ENCODE measurements at places on chromosomes 3 and 15.

DNA sequence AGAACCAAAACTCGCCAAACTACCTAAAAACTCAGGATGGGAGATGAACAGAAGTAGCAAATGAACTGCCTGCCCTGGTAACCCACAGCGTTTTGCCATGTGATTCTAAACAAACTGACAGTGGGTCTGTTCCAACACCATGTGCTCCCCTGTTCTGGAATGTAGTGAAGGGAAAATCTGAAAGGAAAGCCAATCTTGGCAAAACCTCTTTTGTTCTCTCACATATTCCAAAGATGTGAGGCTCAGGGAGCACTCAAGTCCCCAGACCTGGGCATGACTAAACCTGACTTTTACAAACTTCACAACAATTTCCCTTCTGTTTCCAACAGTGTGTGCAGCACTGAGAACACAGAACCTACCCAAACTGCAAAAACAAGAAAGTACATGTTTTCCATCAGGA lies 116.1 kb downstream of the IMPG2 start:
- DNase-seq = no peak

- no peak for DNase-seq
Observed at GRCh38 chr3:115164374-115165221, 17.5 kb upstream of the ZBTB20 start.

GRCh38 chr3:81699536-81700320 lies 61.7 kb downstream of the GBE1 start:
- no peak for DNase-seq

DNA sequence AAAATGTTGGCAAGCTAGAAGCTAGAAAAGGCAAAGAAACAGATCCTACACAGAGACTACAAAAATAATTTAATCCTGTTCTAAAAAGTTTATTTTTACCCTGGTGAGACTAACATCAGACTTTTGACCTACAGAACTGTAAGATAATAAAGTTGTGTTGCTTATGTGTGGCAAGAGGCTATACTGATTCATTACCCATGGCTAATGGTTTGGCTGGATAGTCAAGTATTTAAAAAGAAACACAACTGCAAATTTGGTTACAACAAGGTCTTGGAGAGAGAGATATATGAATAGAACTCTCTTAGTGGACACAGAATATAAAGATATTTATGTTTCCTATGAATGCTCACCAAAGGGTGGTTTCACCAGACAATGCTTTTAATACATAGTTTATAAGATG lies 364.2 kb upstream of the PLSCR5 start:
- no peak for DNase-seq

All from neural crest cell (in vitro differentiated cells).